K562 (cell line): ENCODE measurements at places on chromosomes 5 and 9.

- no peak overlapping the region for H3K4me3 ChIP-seq
- no peak overlapping the region for H3K27ac ChIP-seq
- no peaks in the 10 kb centered on the region for H3K4me1 ChIP-seq
- H3K36me3 ChIP-seq: no peaks in the 10 kb centered on the region
- no peak for DNase-seq
Measured at GRCh38 chr5:33841891-33842290, 49.9 kb downstream of the ADAMTS12 start.

- H3K27ac ChIP-seq: no peak overlapping the region
- H3K36me3 ChIP-seq: no peaks in the 10 kb centered on the region
- DNase-seq: no peak
- no peaks in the 10 kb centered on the region for H3K4me1 ChIP-seq
- H3K4me3 ChIP-seq: no peak overlapping the region
Measured at GRCh38 chr5:72410688-72411295, 90.6 kb downstream of the PTCD2 start.

- H3K27me3 ChIP-seq: no peaks in the 10 kb centered on the region
- no peak for DNase-seq
- H3K4me1 ChIP-seq: no peaks in the 10 kb centered on the region
- no peak overlapping the region for H3K4me3 ChIP-seq
Measured at GRCh38 chr5:150556859-150557508, 49.1 kb downstream of the NDST1 start.

GRCh38 chr5:15796557-15796956 lies 296.6 kb downstream of the FBXL7 start:
- no peaks in the 10 kb centered on the region for H3K4me1 ChIP-seq
- no peak overlapping the region for H3K4me3 ChIP-seq
- H3K27ac ChIP-seq: no peak overlapping the region
- H3K27me3 ChIP-seq: no peaks in the 10 kb centered on the region

- H3K4me1 ChIP-seq: peaks cover 10% of the 10 kb centered on the region
- H3K27me3 ChIP-seq: no peaks in the 10 kb centered on the region
- DNase-seq: no peak
- H3K36me3 ChIP-seq: no peaks in the 10 kb centered on the region
- no peak overlapping the region for H3K27ac ChIP-seq
Measured at GRCh38 chr5:149374801-149375200, 4.3 kb downstream of the IL17B start.

- H3K4me1 ChIP-seq: no peaks in the 10 kb centered on the region
- no peak for DNase-seq
- H3K27ac ChIP-seq: no peak overlapping the region
- no peak overlapping the region for H3K4me3 ChIP-seq
- no peaks in the 10 kb centered on the region for H3K27me3 ChIP-seq
Measured at GRCh38 chr5:52690236-52690768, 97.4 kb upstream of the ITGA1 start.

DNA sequence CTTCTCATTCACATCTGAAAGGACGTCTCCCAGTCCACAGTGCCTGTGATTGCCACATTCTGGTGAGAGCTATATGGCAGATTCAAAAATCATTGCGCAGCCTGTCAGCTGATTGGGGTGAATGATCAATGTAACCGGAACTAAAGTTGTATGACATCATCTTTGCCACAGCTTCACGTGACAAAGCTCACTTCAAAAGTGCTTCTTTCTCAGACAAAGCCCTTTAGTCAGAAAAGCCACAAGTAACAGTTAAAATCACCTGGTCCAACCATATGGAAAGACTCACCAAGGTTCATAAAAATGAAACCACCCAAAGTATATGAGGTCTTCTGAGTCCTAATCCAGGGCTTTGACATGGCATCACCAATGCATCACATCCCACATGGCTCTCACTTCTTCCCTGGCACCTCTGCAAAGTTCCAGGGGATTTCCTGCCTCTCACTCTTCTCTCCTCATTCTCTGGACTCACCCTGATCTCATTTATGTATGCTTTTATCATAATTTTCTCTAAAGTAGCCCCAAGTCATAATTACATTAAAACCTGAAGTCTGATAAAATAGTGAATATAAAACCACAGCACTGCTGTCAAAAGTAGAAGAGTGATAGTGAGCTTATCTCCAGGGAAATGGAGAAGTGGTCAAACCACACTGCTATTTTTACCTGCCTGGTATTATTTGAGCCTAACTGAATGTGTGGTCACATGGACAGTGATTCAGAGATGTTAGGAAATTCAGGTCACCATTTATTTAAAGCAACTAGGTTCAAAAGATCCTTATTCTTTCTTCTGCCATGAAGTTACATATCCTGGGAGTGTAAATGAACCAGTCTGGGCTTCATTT lies 193.1 kb upstream of the PTGER4 start:
- H3K27me3 ChIP-seq: no peaks in the 10 kb centered on the region
- no peaks in the 10 kb centered on the region for H3K36me3 ChIP-seq
- H3K4me3 ChIP-seq: no peak overlapping the region
- no peak for DNase-seq

DNA sequence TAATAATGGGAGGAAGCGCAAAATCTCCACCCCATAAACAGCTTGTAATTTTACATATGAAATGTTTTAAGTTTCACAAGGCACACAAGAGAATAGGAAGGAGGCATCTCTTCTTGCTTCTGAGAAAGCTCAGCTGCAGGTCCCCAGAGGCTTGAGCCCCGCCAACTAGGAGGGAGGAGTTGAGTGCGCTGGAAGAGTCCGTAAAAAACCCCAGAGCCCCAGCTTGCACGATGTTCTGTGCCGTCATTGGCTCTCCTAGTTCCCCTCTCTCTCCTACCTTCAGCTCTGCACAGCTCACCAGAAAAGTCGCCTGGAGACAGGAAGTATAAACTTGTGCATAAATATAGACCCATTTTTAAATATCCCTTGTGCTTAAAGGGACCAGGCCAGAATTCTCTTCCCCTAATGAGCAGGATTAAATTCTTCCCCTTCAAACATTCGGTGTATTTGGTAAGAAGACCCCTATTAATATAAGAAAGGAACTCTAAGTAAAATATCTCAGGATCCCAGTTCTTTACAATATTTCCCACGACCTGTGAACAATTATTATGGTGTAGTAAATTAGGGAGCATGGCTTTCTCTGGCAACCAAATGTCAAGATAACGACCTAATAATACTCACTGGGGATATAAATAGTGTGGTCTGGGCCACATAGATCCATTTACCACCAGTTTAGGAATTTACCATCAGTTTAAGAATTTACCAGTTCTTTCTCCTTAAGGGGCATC lies 13.7 kb downstream of the GLRX start:
- H3K27me3 ChIP-seq: no peaks in the 10 kb centered on the region
- peaks cover 8% of the 10 kb centered on the region for H3K4me1 ChIP-seq
- no peak overlapping the region for H3K4me3 ChIP-seq
- no peak overlapping the region for H3K27ac ChIP-seq

DNA sequence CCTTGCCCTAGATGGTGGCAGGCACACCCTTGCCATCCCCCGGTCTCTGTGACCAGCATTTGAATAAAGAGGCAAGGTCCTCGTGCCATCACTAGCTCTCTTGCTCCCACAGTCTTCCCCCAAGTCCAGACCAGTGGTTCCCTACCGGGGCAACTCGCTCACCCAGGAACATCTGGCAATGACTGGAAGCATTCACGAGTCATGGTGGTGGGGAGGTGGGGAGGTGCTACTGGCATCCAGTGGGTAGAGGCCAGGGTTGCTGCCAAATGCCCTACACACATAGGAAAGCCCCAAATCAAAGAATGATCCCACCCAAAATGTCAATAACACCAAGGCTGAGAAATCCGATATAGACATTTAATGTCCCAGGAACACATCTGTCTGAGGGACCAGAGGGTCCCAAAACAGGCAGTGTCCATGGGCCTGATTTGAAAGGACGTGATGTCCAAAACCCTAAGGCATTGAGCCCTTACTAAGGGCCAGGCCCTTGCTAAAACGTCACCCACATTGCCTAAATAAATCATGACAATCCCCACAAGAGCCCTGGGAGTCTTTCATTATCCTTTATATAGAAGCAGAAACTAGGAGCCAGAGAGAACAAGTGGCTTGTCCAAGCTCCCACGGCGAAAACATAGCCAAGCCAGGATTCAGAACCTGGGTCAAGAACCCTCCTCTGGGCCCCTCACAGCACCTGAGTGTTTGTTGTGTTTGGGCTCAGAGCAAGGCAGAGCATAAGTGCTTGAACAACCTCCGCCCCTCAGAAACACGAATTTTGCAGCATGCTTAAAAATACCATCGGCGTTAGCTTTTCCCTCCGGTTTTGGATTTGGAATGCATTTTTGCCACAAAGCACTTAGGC lies 119.3 kb upstream of the WWC1 start:
- H3K27me3 ChIP-seq: no peaks in the 10 kb centered on the region
- H3K27ac ChIP-seq: no peak overlapping the region
- no peak overlapping the region for H3K4me3 ChIP-seq
- DNase-seq: no peak

GRCh38 chr5:139131465-139131864 lies 66.7 kb downstream of the SIL1 start:
- no peak overlapping the region for H3K4me3 ChIP-seq
- H3K27me3 ChIP-seq: no peaks in the 10 kb centered on the region
- H3K36me3 ChIP-seq: peaks cover 2% of the 10 kb centered on the region; the same call in 1 of the 3 replicates
- no peaks in the 10 kb centered on the region for H3K4me1 ChIP-seq

DNA sequence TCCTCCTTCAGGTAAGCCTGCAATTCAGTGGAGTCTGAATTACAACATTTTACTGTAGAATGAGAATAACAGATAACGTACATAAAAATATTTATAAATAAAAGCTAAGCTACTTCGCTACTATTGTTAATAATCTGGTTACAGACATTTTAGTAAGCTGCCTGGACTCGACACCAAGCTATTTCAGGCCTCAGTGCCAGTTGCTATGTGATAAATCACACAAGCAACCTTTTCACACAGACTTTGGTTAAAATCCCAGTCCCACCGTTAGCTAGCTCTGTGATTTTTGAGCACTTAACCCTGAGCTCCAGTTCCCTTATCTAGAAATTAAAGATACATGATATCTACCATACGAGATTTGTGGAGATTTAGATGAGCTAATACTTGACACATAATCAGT lies 99.9 kb downstream of the RFK start:
- H3K4me1 ChIP-seq: no peaks in the 10 kb centered on the region
- H3K4me3 ChIP-seq: no peak overlapping the region
- DNase-seq: no peak

DNA sequence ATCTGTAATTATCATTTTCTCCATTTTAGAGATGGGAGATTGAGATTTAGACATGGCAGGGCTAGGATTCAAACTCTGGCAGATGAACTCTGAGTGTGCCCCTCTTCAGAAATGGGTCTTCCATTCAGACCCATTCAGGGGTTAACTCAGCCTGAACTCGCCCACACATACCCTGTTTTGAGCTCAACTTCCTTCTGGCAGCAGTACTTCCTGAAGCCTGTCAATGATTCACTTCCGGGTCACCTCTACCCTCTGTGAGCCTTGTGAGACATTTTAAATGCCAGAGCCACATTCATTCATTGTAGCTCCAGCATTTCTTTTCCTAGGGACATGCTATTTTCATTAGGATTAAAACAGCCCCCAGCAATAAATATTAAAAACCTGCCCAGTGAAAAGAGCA lies 209.3 kb upstream of the SLC24A2 start:
- H3K27me3 ChIP-seq: no peaks in the 10 kb centered on the region
- no peak overlapping the region for H3K27ac ChIP-seq
- no peaks in the 10 kb centered on the region for H3K4me1 ChIP-seq
- DNase-seq: no peak
- H3K4me3 ChIP-seq: no peak overlapping the region

DNA sequence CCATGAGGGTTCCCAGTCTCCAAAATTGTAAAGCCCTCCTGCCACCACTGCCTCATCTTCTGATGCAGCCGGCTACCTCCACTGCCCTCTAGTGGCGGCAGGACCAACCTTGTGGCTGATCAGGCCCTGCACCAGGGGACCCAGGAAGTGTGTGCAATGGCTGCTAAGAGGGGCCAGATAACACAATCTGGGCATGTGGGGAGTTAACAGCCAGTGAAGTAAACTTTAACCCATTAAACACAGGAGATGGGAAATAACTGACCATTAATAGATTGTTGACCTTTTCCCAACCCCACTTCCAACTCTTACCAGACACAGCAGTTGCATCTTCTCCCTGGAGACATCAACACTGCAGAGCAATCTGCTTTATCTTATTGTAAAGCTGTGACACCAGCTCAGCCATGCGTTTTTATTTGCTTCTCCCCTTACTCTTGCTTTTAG lies 63.3 kb downstream of the FREM1 start:
- H3K4me1 ChIP-seq: no peaks in the 10 kb centered on the region
- no peaks in the 10 kb centered on the region for H3K36me3 ChIP-seq
- no peak overlapping the region for H3K4me3 ChIP-seq
- DNase-seq: peak; percentile 58

GRCh38 chr5:170293273-170293672 lies 4.3 kb downstream of the LCP2 start:
- no peak overlapping the region for H3K4me3 ChIP-seq
- 0 out of 3 replicates have a peak, but pooled peaks cover 5% of the 10 kb centered on the region for H3K36me3 ChIP-seq
- H3K27me3 ChIP-seq: no peaks in the 10 kb centered on the region
- H3K4me1 ChIP-seq: no peaks in the 10 kb centered on the region

DNA sequence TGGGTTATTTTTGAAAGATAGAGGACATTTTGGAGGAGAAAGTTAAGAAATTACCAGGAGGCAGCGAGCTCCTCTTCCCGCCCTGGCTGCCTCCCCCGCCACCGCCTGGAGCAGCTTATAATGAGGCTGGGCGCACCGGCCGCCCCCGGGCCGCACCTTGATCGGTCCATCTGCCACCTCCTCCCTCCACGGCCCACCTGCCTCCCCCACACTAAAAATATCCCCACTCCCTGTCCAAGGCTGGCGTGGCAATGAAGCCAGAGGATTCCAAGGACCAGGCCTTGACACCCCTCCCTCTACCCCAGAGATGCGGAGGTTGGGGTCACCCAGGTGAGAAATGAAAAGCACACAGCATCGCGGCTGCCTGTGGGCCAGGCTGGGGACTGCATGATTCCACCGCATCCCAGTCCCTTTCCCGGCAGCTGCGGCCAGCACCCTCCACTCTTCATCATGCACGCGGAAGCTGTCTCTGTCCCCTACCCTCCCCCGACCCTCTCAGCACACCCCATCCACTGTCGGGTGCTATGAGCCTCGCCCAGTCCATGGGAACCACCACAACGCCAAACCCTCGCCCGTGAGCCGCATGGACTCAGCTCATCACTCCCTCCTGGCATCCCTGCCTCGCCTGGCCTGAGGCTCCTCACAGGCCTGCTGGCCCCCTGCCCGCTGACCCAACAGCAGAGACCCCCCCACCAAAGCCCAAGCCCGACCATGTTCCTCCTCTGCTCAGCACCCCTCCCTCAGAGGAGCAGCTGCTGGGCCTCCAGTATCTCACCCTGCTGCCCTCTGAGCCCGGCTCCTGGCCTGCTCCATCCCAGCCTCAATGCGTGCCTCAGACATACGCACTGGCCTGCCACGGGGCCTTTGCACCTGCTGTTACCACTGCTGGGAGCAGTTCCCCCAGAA lies 50.0 kb downstream of the SARDH start:
- no peaks in the 10 kb centered on the region for H3K36me3 ChIP-seq
- H3K27me3 ChIP-seq: peaks cover 15% of the 10 kb centered on the region; the same call in 2 of the 3 replicates
- H3K27ac ChIP-seq: no peak overlapping the region
- no peak overlapping the region for H3K4me3 ChIP-seq
- no peak for DNase-seq
- no peaks in the 10 kb centered on the region; the same call in 1 of the 2 replicates for H3K4me1 ChIP-seq
